ENCODE measurements at places on chromosomes 6 and 20.
A peak's percentile ranks its signal among the peaks of the same experiment; 100 is the strongest.

DNA sequence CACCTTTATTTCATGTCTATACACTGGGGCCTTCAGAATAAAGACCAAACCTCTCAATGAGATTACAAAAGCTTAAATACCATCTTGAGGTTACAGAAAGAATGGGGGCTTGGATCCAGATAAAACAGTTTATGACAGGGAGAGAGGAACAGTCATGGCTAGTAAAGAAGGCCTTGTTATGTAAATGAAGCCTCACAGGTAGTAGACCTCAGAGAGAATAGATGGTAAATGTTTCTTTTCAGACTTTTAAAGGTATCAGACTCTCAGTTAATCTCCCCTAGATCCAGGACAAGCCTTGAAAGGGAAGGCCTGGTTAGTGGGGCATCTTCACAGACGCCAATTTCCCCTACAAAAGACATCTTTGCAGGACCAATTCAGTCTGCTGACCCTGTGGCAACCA lies 1325.6 kb downstream of the HACE1 start:
- no peak for DNase-seq

DNA sequence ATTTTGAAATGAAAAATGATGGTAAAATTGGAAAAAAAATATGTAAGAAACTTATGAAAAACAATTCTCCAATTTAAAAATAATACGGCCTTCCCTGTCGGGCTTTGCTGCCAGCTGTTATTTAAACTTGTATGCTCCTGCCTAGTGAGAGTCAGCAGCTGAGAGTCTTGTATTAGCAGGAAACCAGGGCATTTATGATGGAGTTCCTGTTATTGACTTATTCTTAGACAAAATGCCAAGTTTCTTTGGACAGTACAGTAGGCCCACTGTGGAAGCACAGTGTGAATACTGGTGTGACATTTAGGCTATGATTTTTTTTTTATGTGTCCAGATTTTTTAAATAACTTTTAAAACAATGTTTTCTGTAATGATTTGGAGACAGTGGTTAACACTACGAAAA lies 42.1 kb downstream of the GMDS start:
- peak; percentile 50 for DNase-seq

- no peak for DNase-seq
Measured at GRCh38 chr6:31092238-31092637, 20.1 kb downstream of the C6orf15 start.

- no peak for DNase-seq
Measured at GRCh38 chr20:46246559-46246958, 61.7 kb downstream of the CDH22 start.
